ENCODE measurements at places on chromosomes 7 and 10.

DNA sequence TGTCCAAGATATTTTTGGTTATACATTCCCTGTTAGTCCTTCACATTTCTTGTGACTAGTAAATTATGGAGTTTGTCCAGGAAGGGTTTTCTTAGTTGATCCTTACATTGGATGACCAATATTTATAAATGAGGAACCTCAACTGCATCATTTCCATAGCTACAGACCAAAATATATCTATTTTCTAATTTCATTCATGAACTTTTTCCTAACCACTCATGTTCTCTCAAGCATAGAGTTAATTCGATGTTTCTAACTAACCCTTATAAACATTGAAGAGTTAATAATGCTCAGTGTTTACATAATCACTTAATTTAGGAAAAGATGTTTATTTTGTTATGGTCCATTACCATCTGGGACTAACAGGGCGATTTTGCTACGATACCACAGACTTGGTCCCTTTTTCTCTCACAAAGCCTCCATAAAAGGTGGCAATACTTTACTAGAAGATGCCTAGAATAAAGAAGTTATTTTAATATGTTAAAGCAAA lies 591.0 kb downstream of the MAGI2 start:
- DNase-seq: no peak

DNA sequence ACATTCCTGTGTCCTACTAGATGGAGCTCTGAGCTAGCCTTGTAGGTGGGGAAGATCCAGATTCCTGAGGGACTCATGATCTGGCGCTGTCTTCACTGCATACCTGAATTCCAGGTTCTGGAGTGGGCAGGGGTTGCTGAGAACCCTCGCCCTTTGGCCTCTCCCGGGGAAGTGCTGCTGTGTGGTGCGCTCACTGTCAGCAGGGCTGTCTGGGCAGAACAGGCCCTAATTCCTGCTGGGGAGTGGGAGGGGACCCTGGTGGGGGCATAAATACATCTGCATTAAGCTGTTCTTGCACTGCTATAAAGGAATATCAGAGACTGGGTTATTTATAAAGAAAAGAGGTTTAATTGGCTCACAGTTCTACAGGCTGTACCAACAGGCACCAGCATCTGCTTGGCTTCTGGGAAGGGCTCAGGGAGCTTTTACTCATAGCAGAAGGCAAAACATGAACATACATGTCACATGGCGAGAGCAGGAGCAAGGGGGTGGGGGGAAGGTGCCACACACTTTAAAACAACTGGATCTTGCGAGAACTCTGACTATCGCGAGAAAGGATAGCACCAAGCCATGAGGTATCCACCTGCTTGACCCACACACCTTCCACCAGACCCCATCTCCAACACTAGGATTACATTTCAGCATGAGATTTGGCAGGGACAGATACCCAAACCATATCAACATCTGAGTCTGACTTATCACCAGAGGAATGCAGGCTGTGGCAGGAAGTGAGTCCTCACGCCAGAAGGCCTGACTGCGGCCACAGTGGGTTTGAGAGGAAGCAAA lies 115.0 kb downstream of the ADCY1 start:
- DNase-seq: no peak

DNA sequence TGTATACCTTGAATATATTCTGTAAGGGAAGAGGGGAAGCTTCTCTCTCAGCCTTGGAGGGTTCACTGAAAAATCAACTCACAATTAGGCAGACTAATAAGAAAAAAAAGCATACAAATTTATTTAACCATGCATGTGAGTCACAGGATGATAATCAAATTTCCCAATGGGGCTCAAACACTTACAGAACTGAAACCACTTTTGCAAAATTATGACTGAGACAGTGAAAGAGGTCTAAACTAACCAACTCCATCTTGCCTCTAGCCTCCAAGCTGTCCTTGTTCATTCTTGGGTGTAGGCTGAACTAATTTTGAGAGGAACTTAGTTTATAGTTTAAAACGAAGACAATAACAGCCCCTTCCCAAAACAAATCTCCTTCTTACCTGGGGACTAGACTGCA lies 618.3 kb upstream of the AUTS2 start:
- no peak for DNase-seq

GRCh38 chr10:114083040-114083439 lies 39.4 kb downstream of the ADRB1 start:
- no peak for DNase-seq

GRCh38 chr7:50146692-50147091 lies 53.6 kb upstream of the ZPBP start:
- no peak for DNase-seq

DNA sequence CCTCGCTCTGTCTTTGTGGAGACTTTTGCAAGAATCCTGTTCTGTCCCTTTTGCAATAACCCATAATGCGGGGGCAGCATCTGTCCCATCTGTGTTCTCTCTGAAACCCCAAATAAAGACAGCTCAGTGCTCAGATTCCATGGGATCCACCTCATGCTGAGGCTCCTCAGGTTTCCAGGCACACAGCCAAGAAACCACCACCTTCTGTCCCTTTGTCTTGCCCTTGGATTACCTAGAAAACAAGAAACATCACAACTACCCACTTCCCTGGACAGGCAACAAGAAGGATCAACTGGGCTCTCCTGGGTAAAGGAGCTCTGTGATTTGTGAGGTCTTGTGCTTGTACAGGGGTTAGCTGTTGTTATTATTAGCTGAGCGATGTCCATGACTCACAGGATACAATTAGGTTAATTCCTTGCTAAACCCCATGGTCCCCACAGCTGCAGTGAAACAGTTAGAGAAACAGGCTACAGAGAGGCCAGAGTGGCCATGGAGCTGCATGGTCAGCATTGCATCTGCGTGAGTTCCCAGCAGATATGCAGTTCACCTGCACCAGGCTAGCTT lies 50.2 kb downstream of the CXCL12 start:
- DNase-seq: no peak

DNA sequence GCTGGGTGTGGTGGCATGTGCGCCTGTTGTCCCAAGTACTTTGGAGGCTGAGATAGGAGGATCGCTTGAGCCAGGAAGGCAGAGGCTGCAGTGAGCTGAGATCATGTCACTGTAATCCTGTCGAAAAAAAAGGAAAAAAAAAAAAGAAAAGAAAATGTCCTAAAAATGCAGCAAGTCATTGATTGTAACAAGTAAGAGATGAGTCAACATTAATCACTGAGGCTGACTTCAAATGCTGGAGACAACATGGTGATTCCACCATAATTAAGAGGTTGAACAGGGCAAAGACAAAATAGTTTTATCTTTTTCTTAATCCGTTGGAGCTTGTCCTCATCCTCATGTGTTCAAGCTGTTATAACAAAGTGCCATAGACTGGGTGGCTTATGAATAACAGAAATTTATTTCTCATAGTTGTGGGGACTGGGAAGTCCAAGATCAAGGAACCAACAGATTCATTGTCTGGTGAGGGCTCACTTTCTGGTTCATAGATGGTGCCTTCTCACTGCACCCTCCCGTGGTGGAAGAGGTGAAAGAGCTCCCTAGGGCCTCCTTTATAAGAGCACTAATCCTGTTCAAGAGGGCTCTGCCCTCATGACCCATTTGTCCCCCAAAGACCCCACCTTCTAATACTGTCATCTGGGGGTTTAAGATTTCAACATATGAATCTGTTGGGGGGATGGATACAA lies 60.3 kb downstream of the TBXAS1 start:
- no peak for DNase-seq

- DNase-seq: no peak
These were observed 32.5 kb upstream of the FAM133B start for GRCh38 chr7:92622685-92623084.

DNA sequence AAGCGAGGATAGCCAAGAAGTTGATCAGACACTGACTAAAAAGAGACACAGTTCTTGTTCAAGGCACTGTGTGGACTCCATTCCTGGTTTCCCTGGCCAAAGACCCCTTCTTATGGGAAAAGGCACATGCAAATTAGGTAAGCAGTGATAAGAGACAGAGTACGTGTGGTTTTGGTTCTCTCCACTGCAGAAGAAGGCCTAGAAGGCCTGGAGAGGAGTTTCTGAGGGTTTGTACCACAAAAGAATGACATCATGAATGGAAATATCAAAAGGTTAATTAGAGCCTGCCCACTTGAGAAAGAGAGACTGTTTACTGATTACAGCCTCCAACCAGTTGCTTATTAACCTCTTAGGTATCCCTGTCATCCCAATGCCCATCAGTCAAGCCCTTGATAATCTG lies 137.5 kb downstream of the ZNF365 start:
- DNase-seq: no peak

GRCh38 chr7:135166338-135166990 lies 4.0 kb downstream of the CYREN start:
- DNase-seq: no peak

GRCh38 chr10:129219364-129219763 lies 247.7 kb upstream of the MGMT start:
- no peak for DNase-seq

GRCh38 chr7:64881461-64882287 lies 21.4 kb upstream of the ZNF273 start:
- DNase-seq: no peak

DNA sequence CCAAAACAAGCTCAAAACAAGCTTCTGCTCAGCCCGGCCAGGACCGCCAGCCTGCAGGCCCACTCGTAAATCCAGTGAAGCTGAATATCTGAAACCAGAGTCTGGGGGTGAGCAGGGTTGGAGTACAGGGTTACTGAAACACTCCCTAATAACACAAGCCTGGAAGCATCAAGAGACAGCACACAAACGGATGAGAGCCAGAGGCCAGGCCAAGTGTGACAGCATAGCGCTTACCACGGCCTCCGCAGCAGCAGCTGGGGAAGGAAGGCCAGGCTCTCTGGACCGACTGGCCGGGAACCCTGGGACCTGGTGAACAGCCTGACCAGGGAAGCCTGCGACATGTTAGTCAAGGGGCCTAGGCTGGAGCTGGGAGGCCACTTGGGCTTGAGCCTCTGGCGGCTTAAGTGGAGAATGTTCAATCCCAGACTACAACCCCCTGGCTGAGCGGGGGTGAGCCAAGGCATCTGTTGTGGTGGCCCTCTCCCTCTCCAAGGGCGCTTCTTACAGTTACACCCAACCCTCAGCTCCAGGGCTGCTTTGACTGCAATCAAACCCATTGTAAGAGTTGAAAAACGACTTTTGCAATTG lies 21.7 kb upstream of the RNF32 start:
- no peak for DNase-seq

GRCh38 chr10:28873540-28873939 lies 196.2 kb downstream of the BAMBI start:
- no peak for DNase-seq

DNA sequence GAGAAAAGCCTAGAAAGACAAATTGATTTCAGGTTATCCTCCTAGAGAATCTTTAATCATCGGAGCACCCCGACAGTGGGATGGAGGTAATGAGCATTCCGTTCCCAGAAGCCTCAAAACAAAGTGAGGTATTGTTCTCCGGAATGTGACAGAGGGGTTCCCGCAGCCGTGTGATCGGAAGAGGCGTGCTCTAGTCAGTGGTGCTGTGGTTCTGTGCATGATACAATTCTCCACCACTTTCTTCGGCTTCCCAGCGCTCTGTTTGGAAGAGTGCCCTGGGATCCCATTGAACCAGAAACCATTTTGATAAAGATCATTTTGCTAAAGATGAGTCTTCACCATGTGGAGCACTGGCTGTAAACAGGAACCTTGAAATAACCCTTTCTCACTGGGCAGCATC lies 434.6 kb downstream of the PAXIP1 start:
- no peak for DNase-seq

- no peak for DNase-seq
These were observed 20.6 kb upstream of the FAM180A start for GRCh38 chr7:135769005-135769802.

- no peak for DNase-seq
These were observed 70.0 kb downstream of the ARL4A start for GRCh38 chr7:12757443-12757842.

DNA sequence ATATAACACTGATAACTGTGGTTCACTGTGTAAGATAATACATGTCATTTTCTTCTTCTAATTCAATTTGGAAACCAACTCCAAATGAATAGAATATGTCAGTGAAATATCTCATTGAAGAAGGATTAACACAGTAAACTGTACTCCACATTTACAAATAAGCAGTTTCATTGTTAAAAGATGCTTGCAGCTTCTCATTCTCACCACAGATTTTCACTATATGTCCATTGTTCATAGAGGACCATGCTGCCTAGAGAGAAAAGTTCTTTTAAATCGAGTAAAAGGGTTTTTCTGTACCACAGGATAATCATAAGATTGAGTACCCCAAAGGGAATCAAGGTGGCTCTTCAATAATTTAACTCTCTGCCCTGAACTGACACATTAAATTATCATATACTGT lies 165.5 kb downstream of the LRRN3 start:
- DNase-seq: no peak

- DNase-seq: no peak
These were observed 87.3 kb upstream of the CACUL1 start for GRCh38 chr10:118841881-118842605.

- DNase-seq: no peak
These were observed 48.4 kb downstream of the DAGLB start for GRCh38 chr7:6399351-6399750.

DNA sequence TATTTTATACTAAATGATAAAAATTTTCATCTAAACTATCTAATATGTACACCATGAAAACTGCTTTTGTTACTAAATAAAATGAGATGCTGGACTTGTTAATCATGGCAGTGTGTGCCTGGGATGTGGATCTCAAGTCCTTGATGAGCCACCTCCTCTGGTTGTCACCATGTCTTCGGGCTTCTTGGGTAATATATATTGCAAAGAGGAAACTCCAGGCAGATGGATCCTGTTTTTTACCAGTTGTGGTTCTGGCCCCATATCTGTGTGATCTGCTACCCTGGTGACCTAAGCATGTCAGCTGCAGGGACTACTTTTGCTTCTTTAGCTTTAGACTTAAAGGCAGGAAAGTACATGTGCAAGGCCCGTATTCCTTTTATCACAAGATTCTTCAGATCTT lies 46.2 kb downstream of the TMEM60 start:
- DNase-seq: no peak

DNA sequence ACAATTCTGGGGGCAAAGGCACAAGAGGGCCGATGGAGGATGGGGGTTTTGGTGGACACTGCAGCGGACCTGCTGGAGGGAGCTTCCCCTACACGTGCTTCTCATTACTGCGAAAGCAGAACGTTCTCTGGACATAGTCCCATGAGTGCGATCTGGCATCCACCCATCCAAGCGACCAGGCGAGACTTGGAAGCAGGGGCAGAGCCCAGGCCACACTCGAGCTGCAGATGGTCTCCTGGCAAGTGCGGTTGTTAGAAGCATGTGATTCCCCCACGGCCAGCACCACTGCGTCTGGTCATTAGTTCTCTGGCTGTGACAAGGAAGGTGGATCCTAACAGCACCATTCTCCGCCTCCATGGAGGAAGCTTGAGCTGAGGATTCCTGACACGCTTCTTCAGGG lies 118.4 kb upstream of the TCERG1L start:
- DNase-seq: no peak

DNA sequence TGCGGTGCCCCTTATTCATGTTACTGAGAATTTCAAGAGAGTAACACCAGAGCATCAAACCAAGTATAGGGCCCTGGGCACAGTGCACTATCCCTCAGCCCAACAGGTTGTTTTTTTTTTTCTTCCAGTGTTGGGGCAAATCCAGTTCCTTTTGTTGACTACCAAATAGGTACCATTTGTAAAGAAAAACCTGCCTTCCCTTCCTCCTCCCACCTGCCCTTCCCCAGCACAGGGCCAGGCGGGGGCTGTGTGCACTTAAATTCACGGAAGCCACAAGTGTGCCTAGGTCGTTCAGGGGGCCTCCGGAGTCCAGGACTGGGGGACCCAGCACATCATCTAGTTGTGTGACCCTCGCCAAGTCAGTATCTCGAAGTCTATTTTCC lies 595 bp upstream of the SFXN4 start:
- no peak for DNase-seq
